Neuronal stem cell (in vitro differentiated cells): ENCODE measurements at places on chromosomes 5 and 9.

- peak; percentile 74 for DNase-seq
Observed at GRCh38 chr9:109166171-109166770, 778 bp downstream of the FRRS1L start.

GRCh38 chr9:74463825-74464224 lies 33.3 kb upstream of the RORB start:
- no peak for DNase-seq

DNA sequence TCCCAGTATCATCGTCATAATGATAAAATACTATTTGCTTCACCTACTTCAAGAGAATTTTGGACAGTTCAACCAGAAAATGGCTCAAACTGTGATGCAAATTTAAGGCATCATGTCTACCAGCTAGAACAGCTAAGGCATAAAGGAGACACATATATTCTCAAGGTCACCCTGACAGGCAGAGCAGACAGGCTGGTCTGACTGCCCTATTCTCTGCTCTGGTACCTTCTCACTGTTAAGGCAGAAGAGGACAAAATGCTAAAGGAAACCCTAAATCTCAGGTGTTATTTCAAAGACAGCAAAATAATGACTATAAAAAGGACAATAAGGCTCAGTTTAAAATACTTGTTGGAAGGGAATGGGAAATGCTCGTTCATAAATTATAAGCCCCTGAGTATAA lies 87.2 kb downstream of the MRPS27 start:
- no peak for DNase-seq

GRCh38 chr9:130835441-130836298 lies 616 bp downstream of the ABL1 start:
- DNase-seq: no peak

DNA sequence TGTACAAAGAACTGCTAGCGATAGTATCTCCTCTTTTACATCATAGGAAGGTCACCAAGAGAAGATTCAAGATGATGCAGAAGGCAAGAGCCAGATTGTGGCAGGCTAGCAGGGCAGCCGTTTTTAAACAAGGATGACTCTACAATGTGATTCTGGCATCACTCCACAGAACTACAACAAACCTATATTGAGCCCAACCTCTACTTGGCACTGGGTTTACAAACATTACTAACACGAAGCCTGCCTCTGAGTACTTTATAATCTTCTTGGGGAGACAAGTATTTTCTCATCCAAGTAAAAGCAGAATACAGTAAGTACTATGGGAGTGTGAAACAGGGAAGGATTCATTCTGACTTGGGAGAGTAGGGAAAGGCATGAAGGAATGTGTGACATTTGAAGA lies 448.6 kb downstream of the ZNF608 start:
- DNase-seq: no peak

- DNase-seq: no peak
Observed at GRCh38 chr5:170126626-170127025, 20.9 kb downstream of the FOXI1 start.
